ENCODE measurements at places on chromosomes 7 and 10.

- no peak for DNase-seq
These were observed 88.6 kb downstream of the MPP7 start for GRCh38 chr10:28214219-28214618.

GRCh38 chr7:98727146-98727709, 110.1 kb downstream of the NPTX2 start:
- no peak for DNase-seq

- peak; percentile 37 for DNase-seq
These were observed 19.7 kb downstream of the ESYT2 start for GRCh38 chr7:158809596-158809995.

GRCh38 chr7:85186083-85186520, 754 bp downstream of the SEMA3D start:
- DNase-seq: no peak

DNA sequence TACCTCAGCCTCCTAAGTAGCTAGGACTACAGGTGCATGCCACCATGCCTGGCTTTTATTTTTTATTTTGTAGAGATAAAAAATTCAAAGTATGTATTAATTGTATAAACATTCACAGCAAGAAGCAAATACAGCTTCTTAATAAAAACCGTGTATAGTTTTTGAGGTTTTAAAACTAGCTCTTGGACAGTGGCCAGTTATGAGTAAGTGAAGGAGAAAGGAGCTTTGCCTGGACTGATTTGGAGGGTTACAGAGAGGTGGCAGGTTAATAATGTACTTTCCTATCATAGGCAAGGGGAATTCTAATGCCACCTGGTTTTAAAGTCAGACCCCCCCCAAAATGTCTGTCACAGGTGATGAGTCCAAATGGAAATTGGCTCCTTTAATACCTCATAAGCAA, 43.4 kb downstream of the ZNRF2 start:
- no peak for DNase-seq

- no peak for DNase-seq
These were observed 242.6 kb upstream of the ANKRD30A start for GRCh38 chr10:36882781-36883180.
